ENCODE measurements at places on chromosomes 2 and 18.

DNA sequence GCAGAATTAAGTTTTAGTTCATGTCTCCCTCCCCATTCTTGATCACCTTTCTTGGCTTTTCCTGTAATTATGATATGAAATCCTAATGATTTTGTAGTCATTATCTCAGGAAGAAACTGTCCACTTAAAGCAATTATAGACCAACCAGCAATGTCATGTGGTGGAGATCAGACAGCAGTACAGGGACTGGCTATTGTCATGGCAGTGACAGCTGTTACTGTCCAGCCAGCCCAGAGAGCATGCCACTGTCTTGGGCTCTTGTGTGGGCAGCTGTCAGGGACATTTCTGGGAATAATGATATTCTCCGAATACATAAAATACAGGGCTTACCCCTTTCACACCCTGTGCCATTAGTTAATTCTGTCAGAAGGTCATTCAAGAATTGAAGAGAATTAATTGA, 355.3 kb upstream of the RAB12 start:
- DNase-seq, result no peak

DNA sequence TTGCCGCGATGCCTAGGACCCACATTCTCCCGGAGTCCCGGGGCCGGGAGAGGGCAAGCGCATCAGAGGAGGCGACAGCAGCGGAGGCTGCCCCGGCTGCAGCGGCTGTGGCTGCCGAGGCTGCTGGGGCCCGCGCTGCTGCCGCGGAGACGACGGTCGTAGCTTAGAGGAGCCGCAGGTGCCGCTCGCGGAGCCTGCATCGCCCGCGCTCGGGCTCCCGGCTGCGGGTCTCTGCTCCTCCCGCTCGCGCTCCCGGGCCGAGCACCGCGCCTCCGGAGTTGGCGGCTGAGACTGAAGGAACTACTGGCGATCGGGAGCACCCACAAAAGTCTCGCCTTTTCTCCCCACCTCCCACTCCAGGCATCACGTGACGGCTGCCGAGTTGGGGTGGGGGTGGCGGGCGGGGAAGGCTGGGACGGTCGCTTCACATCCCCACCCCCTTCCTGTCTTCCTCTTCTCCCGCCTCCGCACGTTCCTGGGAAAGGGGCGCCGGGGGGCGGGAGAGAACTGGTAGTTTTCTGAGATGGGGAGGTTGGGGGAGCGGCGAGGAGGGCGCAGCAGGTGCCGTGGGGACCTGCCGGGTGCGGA, at the start of gene LYPD1:
LYPD1 (minus strand) TSS at position 298 of the 588 bp plus-strand sequence; CDS start at position 25, 273 bp downstream.
- DNase-seq, result no peak

DNA sequence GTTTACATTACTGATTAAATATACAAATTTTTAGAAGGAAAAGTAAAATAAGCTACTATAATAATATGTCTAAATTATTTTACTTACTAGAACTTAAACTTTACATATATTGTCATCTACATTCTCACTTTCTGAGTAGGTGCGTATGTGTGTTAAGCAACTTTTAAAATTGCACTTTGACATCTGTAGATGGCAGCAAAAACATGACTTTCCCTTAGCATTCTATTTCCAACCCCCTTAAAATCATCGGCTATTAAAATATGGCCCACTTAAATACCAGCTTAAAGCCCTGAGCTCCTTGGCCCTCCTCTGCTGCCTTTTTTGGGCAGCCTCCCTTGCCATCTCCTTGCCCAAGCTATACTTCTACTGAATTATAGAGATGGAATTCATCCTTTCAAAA, 78.0 kb downstream of the UPP2 start:
- no peak for DNase-seq

DNA sequence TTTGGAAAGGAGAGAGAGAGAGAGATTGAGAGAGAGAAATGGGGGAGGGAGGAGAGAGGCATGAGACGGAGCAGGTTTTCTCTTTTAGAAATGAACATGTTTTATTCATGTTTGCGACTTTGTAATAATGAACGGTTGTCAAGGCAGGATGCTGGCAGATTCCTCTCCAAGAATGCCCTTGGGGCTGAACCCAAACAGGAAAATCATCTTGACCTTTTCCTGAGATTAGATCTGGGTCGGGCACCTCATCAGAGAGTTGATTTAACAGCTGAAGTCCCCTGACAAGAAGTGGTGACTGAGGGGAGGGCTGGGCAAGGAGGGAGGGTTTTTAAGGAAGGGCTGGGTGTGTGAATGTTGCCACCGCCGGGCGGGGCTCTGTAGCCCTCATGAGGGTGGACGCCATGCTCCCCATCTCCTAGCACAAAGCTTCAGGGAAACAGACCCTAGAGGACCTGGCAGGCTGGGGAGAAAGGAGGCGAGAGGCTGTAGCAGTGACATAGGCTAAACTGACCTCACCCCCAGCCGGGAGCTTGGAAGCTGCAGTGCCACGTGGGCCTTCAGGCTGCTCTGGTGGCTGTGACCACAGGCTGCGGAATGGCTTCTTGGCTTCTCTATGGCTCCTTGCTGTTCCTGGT, 60.0 kb downstream of the LIPG start:
- DNase-seq, result no peak

DNA sequence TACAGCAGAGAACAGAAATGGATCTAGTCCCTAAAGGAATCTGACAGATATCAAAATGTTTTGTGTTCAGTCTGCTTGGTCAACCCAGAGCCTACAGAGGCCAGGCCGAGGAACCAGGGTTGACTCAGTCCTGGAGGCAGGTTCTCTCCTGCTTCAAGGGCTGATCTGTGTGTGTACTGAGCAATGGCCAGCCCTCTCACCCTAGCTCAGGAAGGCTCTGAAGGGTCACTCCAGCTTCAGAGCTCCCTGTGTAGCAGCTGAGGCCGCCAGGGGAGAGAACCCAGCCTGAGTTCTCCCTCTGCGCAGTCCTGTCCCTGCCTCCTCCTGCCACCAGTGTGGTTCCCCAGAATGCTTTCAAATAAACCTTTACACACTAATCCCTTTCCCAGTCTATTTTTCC, 41.1 kb downstream of the NEURL3 start:
- no peak for DNase-seq

DNA sequence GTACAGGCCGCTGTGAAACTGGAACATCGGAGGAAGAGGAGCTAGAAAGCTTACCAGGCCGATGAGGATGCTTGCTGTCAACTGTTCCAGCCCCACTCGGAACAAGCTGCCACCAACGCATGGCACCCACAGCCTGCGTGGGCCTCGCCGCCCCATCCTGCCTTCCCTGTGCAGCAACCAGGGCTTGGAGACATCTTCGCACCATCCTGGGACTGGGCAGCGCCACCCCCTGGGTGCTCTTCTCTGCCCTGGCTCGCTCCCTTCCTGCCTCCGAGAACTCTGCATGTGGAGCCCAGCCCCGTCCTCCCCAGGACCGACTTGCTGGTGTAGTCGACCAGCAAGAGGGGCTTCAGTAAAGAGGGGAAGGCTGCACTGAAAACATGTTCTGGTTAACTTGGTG, 10.8 kb downstream of the TMEM18 start:
- no peak for DNase-seq

DNA sequence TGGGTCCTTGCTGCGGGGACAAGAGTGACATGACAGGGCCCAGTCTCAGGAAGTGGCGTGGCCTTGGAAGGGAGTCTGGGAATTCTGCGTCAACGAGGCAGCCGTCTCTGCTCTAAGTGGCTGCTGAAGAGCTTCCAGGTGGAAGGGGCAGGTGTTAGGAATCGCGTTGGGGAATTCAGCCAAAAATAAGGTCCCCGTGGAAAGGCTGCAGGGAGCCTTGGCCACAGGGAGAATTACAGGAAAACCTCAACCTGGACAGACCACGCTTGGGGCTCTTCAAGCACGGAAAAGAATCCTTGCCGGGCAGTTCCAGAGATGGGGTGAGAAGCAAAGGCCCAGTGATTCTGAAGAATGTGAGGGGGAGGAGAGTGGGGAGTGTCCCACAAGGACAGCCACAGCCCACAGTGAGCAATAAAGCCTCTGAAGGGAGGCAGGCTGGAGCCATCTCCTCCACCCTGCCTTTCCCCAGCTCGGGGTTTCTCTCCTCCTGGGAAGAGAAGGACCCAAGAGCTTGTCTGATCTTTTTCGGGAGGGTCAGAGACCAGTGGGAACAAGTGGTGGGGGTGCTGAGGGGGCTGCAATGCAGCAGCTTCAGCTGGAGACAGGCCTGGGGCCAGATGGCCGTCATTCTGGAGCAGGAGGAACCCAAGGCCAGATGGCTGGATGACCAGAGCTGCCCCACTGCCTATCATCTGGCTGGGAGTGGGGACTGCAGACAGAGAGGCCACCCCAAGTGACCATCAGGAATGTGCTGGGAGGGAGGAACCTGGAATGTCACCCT, 106.4 kb upstream of the SMAD2 start:
- no peak for DNase-seq

- DNase-seq, result no peak
Observed at GRCh38 chr2:6828299-6828584, 37.5 kb downstream of the CMPK2 start.

- DNase-seq, result peak; percentile 55
Observed at GRCh38 chr2:85551698-85552678, 9.3 kb downstream of the GGCX start.

- DNase-seq, result no peak
Observed at GRCh38 chr2:62177392-62178049, 18.4 kb upstream of the B3GNT2 start.

DNA sequence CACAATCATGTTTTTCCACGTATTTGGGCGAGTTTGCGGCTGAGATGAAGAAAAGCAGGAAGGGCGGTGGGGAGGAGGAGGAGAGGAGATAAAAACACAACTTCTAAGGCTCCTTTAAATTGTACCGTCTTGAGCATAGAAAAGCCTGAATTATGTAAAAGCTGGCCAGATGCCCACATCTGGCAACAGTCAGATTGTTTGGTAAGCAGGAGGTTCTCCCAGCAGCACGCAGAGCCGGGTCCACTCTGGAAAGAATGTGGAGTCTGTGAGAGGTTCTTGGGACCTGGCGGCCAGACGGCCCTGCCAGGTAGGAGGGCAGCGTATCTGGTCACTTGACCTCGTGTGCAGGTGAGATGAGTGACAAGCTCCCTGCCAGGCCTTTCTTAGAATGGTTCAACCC, 215.3 kb upstream of the APCDD1 start:
- DNase-seq, result no peak

GRCh38 chr2:139367416-139367815, 587.2 kb upstream of the NXPH2 start:
- no peak for DNase-seq

- DNase-seq, result no peak
Observed at GRCh38 chr2:120876526-120877280, 141.0 kb downstream of the GLI2 start.

DNA sequence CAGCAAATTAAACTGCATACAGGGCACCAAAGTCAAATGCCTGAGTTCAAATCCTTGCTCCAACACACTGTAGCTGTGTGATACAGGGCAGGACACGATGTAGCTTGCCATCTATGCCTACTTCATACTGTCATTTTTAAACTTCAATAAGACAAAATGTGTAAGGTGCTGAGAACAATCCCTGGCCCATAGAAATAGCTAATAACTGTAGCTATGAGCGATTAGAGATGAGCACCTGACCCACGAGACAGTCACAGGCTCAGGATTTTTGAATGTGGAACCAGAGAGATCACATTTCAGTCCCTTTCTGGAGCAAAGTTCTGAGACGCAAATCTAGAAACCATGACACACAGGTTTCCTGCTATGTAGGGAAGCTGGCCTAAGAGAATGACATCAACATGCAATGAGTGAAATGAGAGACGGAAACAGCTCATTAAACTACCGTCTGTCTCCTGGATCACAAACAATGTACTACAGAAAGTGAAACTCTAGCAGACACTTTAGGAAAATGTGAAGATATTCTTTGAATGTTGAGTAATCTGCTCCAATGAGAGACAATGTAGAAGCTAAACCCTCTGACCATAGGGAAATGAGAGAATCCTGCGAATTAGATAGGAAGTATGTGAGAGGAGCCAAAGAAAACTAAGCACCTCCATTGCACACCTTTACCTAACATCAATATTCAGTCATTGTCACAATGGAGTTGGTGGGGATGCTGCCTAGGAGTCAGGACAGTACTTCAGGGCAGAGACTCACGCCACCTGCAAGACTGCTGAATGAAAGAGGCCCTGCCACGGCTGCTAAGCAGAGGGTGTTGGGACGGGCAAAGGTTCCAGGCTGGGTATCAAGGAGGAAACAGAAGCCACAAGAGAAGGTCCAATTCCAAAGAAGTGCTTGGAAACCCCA, 25.5 kb downstream of the B4GALT6 start:
- no peak for DNase-seq

GRCh38 chr2:26886736-26887135, 38.8 kb downstream of the DPYSL5 start:
- DNase-seq, result no peak

- no peak for DNase-seq
Observed at GRCh38 chr2:164831180-164831579, 10.4 kb downstream of the COBLL1 start.

GRCh38 chr2:1795261-1796231, 51.2 kb upstream of the PXDN start:
- no peak for DNase-seq

DNA sequence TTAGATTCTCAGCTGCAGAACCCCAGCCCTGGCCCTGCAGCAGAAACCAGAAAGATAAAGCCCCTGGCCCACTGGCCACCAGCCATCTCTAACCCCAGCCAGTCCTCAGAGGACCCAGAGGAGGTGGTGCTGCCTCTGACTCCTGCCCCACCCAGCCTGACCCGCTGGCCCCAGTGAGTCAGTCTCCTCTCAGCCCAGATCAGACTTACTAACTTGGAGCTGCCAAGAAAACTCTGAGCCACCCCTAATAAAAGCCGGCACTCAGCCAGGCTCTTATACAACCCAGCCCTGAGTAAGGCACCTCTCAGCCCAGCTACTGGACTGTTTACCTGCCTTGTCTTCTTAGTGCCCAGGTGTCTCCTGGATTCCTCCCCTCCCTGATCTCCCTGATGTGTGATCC, 2.0 kb downstream of the SLC14A2 start:
- DNase-seq, result no peak

GRCh38 chr2:149082735-149083134, 44.2 kb downstream of the LYPD6B start:
- DNase-seq, result no peak

DNA sequence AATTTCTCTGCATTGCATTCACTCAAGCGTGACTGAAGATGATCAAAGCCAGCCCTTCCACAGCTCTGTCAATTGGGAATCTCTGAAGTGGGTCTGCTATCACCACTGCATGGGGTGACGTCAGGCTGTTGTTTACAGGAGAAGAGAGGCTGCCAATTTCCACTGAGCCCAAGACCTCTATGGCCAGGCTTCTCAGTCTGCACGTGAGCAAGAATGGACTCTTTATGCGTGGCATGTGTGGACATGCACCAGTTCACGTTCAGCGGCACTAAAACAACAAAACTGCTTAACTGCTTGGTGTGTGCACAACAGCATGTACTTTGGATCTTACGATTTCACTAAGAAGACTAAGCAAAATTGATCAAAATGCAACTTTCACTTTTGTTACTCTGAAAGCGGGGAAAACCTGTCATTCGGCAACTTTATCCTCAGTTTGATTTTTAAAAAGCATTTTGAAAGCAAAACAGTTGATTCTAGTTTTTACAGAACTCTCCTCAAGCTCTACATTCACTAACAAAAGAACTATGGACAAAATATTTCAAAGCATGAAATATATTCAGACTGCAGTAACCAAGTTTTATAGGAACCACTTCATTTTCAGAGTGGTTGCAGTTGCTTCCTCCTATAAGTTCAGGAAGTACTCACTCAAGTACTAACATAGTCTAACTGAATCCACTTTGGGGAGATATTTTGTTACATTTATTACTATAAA, 77.0 kb upstream of the SERTAD2 start:
- DNase-seq, result no peak

- DNase-seq, result no peak
Observed at GRCh38 chr2:21966139-21966538, 842.4 kb downstream of the TDRD15 start.
